Activated CD4-positive, alpha-beta T cell treated with anti-CD3 and anti-CD28 coated beads for 48 hours (primary cell): ENCODE measurements at places on chromosomes 7 and 10.

DNA sequence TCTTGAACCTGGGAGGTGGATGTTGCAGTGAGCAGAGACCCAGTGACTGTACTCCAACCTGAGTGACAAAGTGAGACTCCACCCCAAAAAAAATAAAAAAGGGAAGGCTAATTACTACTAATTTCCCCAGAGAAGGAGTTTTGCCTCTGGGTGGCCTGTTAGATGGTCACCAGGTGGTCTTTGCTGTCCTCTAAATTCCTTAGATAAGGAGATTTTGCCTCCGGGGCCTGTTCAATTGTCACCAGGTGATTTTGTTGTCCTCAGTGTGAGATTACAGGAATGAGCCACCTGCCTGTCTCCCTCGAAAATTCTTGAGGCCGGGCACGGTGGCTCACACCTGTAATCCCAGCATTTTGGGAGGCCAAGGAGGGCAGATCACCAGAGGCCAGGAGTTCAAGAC lies 24.4 kb upstream of the ZMIZ2 start:
- DNase-seq = no peak

DNA sequence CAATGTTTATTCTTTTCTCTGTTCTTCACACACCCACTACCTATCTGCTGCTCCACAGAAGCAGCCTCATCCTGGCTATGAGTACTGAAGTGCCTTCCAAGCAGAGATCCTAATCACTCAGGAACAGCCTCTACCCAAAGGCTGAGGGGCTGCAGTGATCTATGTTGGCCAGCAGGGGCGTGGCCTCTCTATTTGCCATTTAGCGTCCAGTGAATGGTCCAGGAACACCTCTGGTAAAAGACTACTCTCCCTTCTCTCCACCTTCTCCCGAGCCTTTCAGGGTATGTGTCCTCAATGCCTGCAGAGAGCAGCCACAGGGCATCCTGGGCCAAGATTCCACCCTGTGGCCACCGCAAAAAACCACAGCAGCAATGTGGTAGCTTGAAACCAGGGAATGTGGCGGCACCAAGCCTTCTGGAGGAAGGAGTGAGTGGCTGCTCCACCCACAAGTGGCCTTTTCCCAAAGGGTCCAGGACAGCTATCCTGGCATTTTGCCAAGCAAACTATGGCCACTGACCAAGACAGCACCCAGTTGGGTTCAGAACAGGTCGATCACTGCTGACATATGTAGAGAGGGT lies 70.9 kb downstream of the SYPL1 start:
- peak; percentile 52 for DNase-seq

DNA sequence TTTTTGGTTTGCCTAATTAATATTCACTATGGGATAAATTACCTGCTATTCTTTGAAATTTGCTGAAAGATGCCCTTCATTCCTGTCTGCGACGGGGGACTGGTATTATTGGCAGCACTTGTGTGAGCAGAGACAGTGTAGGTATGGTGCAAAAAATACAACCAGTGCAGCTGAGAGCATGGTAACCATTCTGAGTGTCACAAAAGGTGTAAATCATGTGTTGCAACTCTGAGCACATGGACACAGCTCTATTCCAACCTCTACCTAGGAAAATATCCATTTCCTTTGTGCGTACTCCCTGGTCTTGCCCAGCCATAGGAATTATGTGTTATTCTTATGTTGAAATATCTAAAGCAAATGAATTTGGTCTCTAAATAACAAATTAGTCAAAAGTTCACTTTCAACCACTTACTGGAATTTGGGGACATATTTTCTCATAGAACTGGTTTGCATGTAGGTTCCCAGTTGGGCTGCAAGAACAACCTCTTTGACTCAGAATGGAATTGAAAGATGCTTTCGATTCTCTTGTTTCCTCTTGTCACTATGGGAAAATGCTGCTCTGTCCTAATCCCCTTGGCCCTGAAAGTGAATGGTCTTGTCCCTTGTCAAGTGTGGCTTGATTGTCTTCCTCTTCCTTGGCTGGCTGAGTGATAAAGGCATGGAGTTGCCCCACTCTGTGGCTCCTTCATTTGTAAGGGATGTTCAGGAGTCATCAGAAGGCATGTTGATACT lies 57.0 kb downstream of the CELF2 start:
- no peak for DNase-seq

DNA sequence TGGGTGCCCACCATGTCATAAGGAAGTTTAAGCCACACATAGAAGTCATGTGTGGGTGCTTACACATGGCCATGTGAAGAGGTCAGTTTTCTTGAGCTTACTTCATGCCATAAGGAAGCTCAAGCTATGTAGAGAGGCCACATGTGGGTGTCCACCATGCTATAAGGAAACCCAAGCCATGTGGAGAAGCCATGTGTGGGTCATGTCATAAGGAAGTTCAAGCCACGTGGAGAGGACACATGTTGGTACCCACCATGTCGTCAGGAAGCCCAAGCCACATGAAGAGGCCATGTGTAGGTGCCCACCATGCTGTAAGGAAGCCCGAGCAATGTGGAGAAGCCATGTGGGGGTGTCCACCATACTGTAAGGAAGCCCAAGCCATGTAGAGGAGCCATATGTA lies 1089.2 kb upstream of the AUTS2 start:
- DNase-seq = no peak

GRCh38 chr10:32481606-32482005 lies 35.7 kb downstream of the CCDC7 start:
- DNase-seq = no peak

DNA sequence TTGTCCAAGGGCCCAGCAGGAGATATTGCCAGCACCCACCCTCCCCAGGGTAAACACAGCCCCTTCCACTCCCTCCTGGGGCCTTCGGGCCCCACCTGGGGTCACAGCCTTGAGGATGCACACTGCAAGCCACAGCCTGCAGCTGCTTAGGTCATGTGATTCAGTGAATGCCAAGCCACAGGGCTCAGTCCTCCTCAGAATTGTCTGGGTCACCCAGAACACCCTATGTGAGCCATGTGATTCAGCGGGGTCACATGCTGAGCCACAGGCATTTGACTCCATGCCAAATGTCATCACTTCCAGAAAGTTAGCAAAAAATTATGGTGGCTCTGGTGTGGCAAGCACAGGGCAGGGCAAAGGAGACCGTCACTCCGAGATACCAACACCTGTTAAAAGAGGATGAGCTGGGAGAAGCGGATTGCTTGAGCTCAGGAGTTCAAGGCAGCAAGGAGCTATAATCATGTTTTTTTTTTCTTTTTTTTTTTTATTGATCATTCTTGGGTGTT lies 17.2 kb upstream of the PSAP start:
- no peak for DNase-seq

DNA sequence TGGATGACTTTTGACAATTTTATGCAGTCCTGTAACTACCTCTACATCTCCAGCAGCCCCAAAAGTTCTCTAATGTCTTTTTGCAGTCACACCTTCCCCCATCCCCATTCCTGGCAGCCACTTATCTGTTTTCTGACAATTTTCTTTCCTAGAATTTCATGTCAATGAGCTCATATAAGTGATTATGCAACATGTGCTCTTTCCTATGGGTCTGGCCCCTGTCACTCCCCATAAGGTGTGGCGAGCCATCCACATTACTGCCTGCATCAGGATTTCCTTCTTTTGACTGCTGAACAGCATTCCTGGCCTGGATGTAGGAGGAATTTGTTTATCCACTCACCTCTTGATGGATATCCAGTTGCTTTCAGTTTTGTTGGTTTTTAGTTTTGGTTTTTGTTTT lies 146.7 kb upstream of the MGMT start:
- DNase-seq = no peak

GRCh38 chr10:92418221-92418620 lies 127.3 kb downstream of the MARCHF5 start:
- DNase-seq = no peak
